ENCODE measurements at places on chromosomes 16 and 17.

DNA sequence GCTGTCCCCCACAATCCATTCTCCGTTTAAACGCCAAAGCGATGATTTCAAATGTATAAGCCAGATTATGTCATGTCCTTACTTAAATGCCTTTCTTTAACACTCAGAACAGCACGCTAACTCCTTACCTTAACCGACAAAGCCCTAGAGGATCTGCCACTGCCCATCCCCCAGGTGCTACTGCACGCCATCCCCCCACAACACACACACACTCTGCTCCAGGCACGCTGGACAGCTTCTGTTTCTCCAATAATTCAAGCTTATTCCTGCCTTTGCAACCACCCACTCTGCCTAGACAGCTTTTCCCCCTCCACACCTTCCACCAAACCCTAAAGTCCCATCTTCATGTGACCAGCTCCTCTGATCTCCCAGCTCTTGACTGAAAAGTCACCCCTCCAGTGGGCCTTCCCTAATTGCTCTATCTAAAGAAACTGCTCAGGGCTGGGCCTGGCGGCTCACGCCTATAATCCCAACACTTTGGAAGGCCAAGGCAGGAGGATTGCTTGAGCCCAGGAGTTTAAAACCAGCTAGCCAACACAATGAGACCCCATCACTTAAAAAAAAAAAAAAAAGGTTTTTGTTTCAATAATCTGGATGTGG is 38.9 kb upstream of the RPL38 start:
- H3K36me3 ChIP-seq, result no peaks in the 10 kb centered on the region
- no peak overlapping the region for H3K27ac ChIP-seq
- no peaks in the 10 kb centered on the region for H3K4me1 ChIP-seq
- H3K4me3 ChIP-seq, result no peak overlapping the region
- H3K27me3 ChIP-seq, result peaks cover 67% of the 10 kb centered on the region

DNA sequence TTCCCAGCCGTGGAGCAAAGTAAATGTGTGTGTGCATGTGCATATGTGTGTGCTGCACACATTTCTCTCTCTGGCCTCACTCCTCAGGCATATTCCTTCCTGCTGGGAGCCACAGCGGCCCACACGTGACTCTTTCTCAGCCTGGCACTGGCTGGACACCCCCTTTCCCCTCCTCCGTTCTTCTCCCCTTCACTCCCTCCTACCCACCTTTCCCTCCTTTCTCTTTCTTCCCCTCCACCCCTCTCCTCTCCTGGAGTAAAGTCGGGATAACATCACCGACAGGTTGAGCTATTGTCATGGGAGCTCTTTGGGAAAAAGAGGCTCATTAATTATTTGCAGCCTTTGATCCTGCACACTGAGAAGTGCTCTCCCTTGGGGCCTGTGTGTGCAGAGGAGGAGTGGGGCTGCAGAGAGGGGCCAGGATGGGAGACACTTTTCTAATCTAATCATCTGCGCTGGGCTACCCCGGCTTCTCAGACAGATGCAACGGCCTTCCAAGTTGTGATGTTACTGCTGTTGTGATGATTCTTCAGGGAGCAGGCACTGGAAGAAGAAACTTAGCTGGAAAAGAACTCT is 126.3 kb upstream of the HSBP1 start:
- no peaks in the 10 kb centered on the region for H3K4me1 ChIP-seq
- H3K4me3 ChIP-seq, result no peak overlapping the region
- H3K27ac ChIP-seq, result no peak overlapping the region

- no peak overlapping the region for H3K4me3 ChIP-seq
- peaks cover 22% of the 10 kb centered on the region for H3K4me1 ChIP-seq
- no peak for ATAC-seq
- H3K36me3 ChIP-seq, result peaks cover 45% of the 10 kb centered on the region
- H3K27ac ChIP-seq, result no peak overlapping the region
- peaks cover 51% of the 10 kb centered on the region for H3K27me3 ChIP-seq
Measured at GRCh38 chr17:7260151-7260550, 2.1 kb downstream of the CLDN7 start.

GRCh38 chr17:49739641-49740271 is 24.2 kb downstream of the FAM117A start:
- H3K27ac ChIP-seq, result peak overlapping the region; percentile 86
- H3K27me3 ChIP-seq, result no peaks in the 10 kb centered on the region
- H3K4me1 ChIP-seq, result peaks cover 83% of the 10 kb centered on the region
- no peaks in the 10 kb centered on the region for H3K36me3 ChIP-seq

DNA sequence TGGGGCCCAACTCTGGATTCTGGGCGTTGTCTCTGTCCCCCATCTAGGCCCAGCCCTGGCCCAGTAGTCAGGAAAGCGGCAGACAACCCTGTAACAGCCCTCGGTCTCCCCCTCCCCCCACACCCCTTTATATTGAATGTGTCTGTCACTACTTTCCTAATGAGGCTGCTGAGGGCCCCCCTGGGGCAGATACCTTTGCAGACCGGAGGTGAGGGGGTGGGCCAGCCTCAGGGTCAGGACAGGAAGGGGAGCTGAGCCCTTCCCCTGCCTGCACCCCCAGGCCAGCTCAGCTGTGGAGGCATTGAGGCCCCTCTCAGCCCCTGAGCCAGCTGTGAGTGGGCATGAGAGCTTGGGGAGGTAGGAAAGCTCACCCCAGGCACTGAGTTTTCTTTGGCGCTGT is 17.1 kb downstream of the RAI1 start:
- H3K4me1 ChIP-seq, result peaks cover 75% of the 10 kb centered on the region
- ATAC-seq, result no peak
- no peaks in the 10 kb centered on the region for H3K36me3 ChIP-seq
- H3K27ac ChIP-seq, result peak overlapping the region; percentile 90
- no peaks in the 10 kb centered on the region for H3K27me3 ChIP-seq

GRCh38 chr16:85027349-85027957 is at the start of gene KIAA0513:
KIAA0513 (plus strand) TSS chr16:85027795; CDS start chr16:85067072, 39,277 bp downstream.
- peak within 1 kb of the TSS; percentile 97 for H3K4me3 ChIP-seq
- H3K27me3 ChIP-seq, result no peaks in the 10 kb centered on the region
- peaks cover 18% of the 10 kb centered on the region for H3K4me1 ChIP-seq

GRCh38 chr16:53752560-53752959 is 48.6 kb downstream of the FTO start:
- no peaks in the 10 kb centered on the region for H3K36me3 ChIP-seq
- ATAC-seq, result no peak
- peaks cover 42% of the 10 kb centered on the region for H3K4me1 ChIP-seq
- no peaks in the 10 kb centered on the region for H3K27me3 ChIP-seq
- no peak overlapping the region for H3K27ac ChIP-seq

DNA sequence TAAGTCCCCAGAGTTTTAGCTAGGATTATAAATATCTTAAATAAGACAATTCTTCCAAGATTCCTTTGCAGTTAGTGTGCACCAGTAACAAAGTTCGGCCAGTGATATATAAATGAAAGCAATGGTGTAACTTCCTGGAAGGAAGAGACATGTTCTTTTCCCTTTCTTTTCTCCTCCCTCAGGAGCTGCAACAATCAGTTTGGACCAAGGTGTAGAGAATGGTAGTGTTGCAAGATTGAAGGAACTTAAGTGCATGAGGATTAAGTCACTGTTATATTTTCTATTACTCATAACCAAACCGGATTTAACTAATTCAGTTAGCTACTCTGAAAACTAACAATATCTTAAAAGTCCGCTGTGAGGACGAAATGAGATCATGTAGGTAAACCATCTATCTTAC is 68.9 kb upstream of the KCNJ16 start:
- H3K4me1 ChIP-seq, result no peaks in the 10 kb centered on the region
- no peak overlapping the region for H3K27ac ChIP-seq
- no peaks in the 10 kb centered on the region for H3K27me3 ChIP-seq

DNA sequence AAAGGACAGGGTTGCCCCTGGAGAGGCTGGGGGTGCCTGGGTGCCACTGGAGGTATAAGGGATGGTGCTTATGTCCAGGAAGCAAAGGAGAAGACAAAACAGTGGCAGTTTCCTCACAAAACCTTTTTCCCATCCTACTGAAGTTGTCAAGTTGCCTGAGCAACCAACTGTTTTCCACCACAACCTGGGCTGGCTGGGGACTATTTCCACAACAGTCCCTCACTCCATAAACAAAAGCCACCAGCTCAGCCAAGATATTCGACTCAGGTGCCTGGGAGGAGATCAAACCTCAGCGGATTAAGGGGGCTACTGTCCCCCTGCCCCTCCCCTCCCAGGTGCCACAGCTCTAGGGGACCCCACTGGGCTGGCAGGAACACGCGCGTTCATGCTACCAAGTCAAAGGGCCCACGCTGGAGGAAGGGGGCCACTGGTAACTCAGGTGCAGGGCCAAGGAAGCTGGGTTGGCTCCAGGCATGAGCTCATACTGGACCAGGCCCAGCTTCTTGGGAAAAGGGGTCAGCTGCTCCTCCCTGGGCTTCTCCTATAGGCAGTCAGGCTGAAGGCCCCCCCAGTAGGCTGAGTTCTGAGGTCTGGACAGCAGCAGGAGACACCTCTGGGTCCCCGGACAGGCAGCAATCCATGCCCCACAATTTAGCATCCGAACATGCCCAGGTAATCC is 45.7 kb upstream of the MRPS23 start:
- no peaks in the 10 kb centered on the region for H3K36me3 ChIP-seq
- H3K27ac ChIP-seq, result peak overlapping the region; percentile 97
- no peaks in the 10 kb centered on the region for H3K27me3 ChIP-seq
- H3K4me3 ChIP-seq, result no peak overlapping the region
- ATAC-seq, result no peak
- H3K4me1 ChIP-seq, result peaks cover 23% of the 10 kb centered on the region

- H3K4me3 ChIP-seq, result no peak overlapping the region
- peaks cover 71% of the 10 kb centered on the region for H3K27me3 ChIP-seq
- ATAC-seq, result no peak
- no peaks in the 10 kb centered on the region for H3K36me3 ChIP-seq
- H3K4me1 ChIP-seq, result peaks cover 11% of the 10 kb centered on the region
- H3K27ac ChIP-seq, result peak overlapping the region; percentile 97
Measured at GRCh38 chr16:86499889-86500707, 10.2 kb upstream of the FOXF1 start.

DNA sequence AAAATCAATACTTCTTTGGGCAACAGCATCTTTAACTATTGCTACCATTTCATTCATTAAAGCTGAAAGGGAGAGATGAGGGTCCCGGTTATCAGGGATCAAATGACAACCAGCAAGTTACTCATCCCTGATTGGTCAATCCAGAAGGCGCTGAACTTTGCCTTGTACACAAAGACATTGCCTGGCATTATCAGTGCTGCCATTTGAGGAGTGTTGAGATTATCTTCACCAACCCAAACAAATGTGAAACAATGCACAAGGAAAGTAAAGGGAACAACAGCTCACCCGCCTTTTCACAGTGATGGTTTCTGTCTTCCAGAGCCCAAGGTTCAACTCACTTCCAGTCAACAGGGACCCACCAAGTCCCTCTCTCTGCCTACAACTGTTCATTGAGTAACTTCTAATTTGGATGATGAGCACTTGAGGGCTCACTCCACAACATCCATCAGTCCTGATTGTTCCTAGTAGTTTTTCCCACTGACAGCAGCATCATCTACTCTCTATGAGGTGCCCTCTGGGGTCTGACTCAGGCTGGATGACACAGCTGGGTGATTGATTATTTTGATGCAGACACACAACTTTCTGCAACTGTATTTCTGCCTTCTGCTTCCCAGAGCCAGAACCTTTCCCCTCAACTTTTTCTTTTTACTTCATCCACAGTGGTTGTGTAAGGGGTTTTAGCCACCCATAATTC is 32.0 kb downstream of the LYRM9 start:
- no peak for ATAC-seq
- H3K4me1 ChIP-seq, result no peaks in the 10 kb centered on the region
- H3K4me3 ChIP-seq, result no peak overlapping the region
- no peaks in the 10 kb centered on the region for H3K36me3 ChIP-seq
- H3K27me3 ChIP-seq, result no peaks in the 10 kb centered on the region

DNA sequence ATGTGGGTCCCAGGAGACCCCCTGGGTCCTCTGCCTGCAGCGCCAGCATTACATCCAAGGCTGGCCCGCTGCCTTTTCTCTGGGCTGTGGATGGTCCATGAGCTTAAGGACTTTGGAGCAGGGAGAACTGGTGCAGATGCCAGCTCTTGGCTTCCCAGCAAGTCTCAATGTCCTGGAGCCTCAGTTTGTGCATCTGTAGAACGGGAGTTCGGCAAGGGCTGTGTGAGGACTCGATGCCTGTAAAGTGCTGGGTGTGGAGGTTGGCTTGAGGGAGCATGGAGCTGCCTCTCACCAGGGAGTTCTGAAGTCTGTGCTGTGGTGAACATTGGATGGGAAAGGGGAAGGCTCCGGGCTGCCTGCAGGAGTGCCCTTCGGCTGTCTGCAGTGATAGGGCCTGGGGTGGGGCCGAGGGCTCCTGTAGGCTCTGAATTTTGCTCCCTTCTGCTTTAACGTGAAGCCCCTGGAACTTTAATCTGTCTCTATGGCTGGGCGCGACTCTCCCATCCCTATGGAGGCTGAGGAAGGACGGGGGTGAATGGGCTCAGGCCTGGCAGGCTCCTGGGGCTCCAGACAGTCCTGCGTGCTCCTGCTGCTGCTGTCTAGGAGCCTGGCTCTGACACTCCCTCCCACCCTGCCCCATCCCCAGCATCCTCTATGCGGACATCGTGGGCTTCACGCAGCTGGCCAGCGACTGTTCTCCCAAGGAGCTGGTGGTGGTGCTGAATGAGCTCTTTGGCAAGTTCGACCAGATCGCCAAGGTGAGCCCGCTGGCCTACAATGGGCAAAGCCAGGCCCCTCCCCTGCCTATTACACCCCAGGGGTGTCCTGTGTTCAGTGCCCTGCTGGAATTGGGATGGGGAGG is 27.9 kb downstream of the ADCY7 start:
- H3K27ac ChIP-seq, result no peak overlapping the region
- H3K4me3 ChIP-seq, result no peak overlapping the region
- no peaks in the 10 kb centered on the region for H3K4me1 ChIP-seq
- ATAC-seq, result no peak
- H3K36me3 ChIP-seq, result no peaks in the 10 kb centered on the region
